AG04449 (cell line): ENCODE measurements at places on chromosomes 7 and 10.

DNA sequence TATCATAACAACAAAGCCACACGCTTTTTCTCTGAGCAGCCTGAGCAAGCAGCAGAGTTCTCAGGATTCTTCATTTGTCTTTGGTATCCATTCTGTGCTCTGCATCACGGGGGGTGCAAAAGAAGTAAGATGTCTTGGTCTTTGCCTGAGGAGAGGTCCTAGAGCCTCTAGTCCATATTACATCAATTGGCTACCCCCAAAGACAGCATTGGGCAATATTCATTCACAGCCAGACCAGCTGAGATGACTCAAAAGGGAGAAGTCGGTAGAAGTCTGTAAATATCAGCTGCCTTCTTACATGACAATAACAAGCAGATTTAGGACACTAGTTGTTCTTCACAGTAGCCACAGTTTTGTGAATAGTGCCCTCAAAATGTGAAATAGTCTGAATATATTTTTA, 66.6 kb downstream of the FZD1 start:
- DNase-seq, result no peak

GRCh38 chr7:117218700-117219099, 104.2 kb downstream of the WNT2 start:
- DNase-seq, result no peak

DNA sequence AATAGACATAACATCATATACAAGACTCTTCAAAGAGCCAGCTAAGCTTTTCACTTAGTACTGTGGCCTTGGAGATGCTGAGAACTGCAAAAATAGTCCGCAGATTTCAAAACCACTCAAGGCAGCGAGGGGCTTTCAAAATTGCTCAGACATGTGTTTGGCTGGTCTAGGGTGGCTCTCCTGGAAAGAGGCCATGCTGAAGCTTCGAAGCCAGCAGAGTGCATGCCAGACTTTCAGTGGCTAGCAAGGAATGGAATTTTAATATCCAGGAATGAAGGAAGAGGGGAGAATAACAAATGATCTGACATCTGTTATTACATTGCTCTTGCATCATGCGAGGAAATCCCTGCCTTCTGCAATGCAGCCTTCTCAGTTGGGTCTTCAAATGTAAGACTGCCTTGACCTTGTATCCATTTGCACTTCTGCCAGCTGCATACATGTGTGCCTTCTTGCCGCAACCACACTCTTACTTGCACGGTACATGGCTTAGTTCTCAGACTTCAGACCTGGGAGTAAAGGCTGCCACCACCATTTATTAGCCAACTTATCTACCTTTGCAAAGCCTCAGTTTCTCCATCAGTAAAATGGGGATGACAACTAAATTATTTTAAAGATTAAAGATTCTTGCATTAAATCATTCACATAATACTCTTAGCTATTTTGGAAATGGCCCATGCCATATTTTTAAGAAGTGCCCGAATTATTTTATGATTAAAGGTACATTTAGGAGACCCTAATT, 55.9 kb downstream of the ITIH5 start:
- peak; percentile 40 for DNase-seq

DNA sequence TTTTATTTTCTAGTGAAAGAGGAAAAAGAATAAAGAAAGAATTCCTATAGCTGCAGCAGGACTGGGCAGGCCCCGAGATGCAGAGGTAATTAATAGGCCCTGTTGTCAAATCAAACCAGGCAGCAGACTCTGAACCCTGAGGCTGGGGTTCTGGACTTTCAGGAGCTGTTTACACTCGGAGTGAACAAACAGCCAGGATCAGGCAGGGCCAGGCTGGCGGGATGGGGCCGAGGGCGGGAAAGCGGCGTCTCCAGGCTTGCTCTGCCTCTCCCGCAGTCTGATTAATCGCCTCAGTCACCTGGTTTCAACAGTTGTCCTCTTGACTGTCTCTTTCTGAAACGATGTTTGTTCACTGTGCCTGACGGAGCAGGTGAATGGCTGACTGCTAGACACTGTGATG, 675.4 kb upstream of the FOXK1 start:
- DNase-seq, result no peak

GRCh38 chr7:46525876-46526275, 604.8 kb upstream of the IGFBP3 start:
- DNase-seq, result no peak
